ENCODE measurements at places on chromosomes 1 and 21. TPM values are rescaled to one million over a fixed set of nuclear protein-coding genes. Genes with fewer than 3 reads are reported as not detected.

Gene XKR8
- 8.4 TPM for total RNA-seq

DNA sequence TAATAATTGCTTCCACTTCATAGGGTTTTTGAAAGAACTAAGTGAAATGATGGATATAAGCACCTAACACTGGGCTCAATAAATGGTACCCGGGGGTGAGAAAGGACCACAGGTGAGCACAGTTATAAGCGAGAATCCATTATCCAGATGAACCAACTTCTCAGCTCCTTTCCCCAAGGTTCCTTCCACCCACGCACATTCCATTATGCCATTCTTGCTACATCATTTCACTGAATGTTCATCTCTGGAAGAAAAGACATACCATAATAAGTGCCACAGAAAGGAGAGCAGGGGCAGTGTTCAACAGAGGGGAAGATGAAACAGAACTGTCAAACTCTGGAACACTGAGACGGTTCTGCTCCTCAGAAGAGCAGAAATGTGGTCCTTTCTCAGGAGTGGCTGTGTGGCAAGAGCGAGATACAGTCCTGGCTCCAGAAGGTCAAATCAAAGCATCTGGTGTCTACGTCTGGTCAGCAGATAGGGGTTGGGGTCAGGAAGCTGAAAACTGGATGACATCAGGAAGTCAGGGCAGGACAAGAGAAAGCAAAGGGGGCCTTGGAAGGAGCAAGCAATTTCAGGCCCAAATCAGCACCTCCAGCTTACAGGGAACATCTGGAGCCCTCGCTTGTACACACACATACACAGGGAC, 255.4 kb upstream of the TMEM51 start:
- no peak for DNase-seq

Gene VAMP3
- total RNA-seq, result 146 TPM

DNA sequence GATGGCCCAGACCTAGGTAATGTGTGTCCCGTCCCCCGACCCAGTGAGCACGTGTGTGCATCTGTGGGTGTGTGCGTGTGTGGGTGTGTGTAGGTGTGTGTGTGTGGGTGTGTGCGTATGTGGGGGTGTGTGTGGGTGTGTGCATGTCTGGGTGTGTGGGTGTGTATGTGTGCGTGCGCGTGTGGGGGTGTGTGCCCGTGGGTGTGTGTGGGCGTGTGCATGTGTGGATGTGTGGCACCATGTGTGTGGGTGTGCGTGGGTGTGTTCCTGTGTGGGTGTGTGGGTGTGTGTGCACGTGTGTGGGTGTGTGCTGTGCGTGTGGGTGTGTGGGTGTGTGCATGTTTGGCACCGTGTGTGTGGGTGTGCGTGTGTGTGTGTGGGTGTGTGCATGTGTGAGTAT, 309.5 kb downstream of the KIF26B start:
- no peak for DNase-seq

GRCh38 chr1:167314671-167315070, 94.0 kb downstream of the POU2F1 start:
- no peak for DNase-seq

DNA sequence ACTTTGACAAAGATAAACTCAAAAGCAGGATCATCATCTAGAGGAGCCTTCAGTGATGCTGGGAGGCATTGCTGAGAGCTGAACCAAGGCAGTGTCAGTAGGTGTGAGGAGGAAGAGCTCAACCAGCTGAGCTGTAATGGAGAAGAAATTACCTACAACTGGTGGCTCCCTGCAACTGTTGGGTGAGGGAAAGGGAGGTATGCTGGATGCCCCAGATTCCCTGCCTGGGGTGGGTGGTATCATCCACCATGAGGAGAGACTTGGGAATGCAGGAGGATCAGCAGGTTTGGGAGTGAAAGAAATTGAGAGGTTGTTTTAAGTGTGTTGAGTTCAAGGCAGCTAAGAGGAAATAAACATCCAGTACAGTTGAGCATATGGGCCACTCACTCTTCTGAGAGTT, 199.8 kb downstream of the DNM3 start:
- no peak for DNase-seq

- DNase-seq, result no peak
These were observed 61.2 kb upstream of the CCDC190 start for GRCh38 chr1:162922201-162922600.

Gene FCMR
- 8.5 TPM for total RNA-seq

Gene PPFIA4
- total RNA-seq, result 5.1 TPM

DNA sequence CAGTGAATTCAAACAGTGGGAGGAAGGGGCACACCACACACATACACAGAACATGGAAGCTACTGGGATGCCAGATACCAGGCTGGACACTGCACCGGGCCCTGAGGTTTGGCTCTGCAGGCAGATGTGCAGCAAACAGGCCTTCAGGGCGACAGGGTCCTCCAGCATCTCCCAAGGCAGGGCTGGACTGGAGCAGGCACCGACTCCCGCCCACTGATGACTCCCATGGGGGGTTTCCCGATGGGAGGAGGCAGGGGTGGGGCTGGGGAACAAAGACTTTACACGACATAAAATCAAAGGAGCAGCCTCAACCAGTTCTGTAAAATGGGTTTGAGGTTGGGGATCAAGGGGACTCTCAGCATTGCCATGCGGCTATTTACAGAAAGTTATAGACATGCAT, 118.1 kb downstream of the SYT2 start:
- no peak for DNase-seq

- DNase-seq, result peak; percentile 56
These were observed 160.8 kb downstream of the DISP1 start for GRCh38 chr1:222975472-222976122.

Gene SAMSN1
- total RNA-seq, result 12.1 TPM

Gene ADAM30
- total RNA-seq, result not detected

Gene TOMM20
- total RNA-seq, result 115 TPM

Gene FLG2
- not detected for total RNA-seq

DNA sequence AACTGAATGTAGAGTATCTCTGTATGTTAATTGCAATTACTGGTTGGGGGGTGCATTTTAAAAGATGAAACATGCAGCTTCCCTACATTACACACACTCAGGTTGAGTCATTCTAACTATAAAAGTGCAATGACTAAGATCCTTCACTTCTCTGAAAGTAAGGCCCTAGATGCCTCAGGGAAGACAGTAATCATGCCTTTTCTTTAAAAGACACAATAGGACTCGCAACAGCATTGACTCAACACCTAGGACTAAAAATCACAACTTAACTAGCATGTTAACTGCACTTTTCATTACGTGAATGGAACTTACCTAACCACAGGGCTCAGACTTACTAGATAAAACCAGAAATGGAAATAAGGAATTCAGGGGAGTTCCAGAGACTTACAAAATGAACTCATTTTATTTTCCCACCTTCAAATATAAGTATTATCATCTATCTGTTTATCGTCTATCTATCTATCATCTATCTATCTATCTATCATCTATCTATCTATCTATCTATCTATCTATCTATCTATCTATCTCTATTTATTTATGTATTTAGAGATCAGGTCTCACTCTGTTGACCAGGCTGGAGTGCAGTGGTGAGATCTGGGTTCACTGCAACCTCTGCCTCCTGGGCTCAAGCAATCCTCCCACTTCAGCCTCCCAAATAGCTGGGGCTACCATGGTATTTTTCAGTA, 47.8 kb downstream of the CHML start:
- no peak for DNase-seq

DNA sequence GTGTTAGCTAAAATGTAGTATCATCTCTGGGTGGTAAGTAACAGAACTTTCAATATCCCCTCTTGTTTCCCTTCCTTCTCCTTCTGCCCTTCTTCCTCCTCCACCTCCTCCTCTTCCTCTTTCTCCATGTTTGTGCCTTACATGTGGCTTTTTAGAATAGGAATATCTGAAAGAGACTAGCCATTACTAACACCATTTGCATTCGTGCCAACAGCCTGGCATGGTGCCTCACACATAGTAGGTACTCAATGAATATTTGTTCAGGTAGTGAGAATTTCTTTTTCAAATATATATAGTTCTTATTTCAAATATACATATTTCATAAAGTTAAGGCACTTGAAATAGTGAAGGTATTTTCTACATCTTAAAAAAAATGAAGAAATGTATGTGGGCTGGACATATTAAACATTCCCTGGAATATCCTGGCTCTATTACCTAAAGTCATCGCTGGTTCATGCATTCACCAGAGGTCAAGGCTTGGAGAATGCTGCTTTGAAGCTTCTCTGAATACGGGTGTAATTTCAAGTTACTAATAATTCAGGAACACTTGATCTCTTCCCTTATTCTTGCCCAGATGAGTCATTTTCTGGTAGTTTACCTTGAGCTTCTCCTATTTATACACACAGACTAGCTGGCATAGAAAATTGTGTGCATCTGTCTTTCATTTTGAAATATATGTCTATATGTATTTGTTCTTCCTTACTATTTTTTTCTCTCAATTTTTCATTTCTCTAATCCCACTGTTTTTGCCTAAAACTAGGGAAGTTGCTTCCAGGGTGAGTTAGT, 319.4 kb downstream of the TGFB2 start:
- DNase-seq, result no peak
